ENCODE measurements at places on chromosomes 11 and 22.

DNA sequence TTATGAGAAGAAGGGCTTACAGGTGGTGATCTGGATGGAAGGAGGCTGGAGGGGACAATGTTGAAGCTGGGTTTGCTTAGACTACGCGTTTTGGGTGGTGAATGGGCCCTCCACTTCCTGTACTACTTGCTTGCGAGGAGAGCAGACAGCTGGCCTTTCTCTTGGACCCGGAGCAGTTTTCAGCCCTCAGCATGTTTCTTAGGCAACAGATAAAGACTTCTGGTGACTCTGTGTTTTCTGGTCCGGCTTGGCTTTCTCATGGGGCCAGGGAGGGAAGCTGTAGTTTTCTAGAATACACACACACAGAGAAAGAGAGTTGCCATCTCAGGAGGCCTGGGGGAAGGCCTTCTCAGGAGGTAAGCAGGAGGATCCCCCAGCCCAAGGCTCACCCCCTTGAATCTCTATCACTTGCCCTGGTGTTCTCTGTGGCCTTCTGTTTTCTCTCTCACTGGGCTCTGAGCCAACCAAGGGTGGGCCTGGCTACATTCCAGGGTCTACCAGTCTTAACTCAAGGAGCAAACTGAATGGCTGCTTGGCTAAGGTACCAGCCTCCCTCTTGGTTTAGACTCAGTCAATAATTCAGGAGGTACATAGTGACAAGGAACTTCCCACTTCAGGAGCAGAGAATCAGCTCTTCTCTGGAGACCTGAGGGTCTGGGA is 2.4 kb downstream of the CCS start:
- DNase-seq = no peak

DNA sequence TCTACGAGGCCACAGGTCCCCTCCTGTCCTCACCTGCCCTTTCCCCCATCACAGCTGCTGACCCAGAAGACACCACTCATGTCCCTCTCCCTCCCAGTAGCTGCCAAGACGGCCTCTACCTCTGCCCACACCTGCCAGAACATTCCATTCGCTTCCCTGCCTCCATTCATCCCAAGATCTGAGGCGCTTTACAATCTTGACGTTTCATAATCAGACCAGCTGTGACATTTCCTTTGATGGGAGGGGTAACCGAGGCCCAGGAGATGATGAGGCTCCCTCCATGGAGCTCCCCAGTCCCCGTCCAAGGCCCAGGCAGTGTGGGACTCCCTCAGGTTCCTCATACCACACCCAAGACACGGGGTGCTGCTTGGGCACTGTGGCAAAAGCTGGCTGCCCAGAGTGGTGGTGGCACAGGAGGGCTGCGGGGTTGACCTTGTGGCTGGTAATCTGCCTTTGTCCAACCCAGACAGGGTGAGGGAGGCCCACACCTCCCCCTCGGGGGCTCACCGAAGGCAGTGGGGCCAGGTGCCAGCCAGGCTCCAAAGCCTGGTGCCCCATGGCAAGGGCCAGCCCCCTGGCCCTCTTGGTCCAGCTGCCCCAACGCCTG is 17.3 kb downstream of the PHLDA2 start:
- DNase-seq = no peak

DNA sequence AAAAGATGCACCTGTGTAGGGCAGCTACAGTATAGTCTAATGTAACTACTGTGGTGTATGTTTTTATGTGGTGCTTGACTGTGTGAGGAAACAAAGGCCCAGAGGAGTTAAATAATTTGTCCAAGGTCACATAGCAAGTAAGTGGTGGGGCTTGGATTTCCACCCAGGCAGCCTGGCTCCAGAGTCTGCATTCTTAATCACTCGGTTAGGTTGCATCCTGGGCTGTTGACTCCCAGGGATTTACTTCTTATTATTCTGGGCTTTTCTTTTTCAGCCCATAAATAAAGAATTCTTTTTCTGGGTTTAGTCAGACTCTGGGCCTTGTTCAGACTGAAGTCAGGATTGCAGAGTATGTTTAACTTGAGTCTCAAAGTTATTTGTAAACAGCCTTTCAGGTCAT is 82.1 kb downstream of the ARHGAP42 start:
- DNase-seq = no peak

- no peak for DNase-seq
Measured at GRCh38 chr11:56889986-56890385, 98.7 kb upstream of the OR5AK2 start.

DNA sequence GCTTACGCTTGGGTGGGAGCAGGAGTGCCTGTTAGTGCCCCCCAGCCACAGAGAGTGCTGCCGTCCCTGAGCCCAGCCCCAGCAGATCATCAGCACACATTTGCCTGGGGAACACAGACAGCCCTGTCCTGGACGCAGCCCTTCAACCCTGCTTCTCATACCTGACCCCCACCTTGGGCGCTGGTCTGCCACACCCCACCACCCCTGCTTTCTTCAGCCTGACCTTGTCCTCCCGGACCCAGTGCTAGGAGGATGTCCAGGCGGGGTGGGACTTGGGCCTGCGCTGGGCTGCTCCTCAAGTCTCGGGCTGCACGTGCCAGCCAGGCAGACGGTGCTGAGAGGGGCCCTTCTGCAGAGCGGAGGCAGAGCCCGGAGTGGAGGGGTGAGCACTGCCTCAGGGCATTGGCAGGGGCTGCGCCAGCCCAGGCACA is 119.2 kb downstream of the KCNQ1OT1 start:
- DNase-seq = no peak

- no peak for DNase-seq
Measured at GRCh38 chr22:42277988-42278776, 7.7 kb upstream of the TCF20 start.

DNA sequence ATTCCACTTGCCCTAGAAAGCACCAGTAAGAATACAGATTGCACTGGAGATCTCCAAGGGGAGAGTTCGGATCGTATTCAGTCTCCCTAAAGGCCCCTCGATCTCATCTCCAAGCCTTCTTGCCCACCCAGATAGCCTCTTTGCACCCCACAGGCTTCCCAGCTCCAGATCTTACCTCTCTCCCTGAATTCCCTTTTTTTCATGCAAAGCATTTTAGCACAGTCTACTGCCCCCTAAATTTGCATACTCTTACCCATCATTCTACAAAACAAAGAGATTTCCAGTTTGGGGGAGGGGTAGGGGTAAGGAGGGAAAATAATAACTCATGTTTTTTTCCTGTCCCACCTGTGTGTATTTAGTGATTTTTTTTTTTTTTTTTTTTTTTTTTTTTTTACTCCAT is 105.2 kb downstream of the NAV2 start:
- no peak for DNase-seq

DNA sequence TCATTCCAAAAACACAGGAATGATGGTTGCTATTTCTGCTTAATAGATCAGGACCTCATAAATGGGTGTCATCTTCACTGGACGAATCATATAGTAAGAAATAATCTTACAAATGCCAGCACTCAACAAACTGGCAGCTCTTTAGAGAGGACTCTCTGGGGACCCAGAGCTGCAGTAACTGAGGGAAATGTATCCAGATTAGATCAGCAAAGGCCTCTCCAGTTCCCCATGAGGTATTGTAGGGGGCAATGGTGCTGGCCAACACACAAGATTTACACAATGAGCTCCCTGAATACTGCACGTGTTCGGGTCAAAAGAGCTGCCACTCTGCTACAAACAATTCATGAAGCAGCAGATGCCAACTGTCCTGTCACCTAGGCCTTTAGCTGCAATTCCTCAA is 110.2 kb downstream of the RBFOX2 start:
- DNase-seq = no peak
